Left colon (tissue), 2 donors: ENCODE measurements at places on chromosomes 6 and 20. TPM values are rescaled to one million over a fixed set of nuclear protein-coding genes. Genes with fewer than 3 reads are reported as not detected.

DNA sequence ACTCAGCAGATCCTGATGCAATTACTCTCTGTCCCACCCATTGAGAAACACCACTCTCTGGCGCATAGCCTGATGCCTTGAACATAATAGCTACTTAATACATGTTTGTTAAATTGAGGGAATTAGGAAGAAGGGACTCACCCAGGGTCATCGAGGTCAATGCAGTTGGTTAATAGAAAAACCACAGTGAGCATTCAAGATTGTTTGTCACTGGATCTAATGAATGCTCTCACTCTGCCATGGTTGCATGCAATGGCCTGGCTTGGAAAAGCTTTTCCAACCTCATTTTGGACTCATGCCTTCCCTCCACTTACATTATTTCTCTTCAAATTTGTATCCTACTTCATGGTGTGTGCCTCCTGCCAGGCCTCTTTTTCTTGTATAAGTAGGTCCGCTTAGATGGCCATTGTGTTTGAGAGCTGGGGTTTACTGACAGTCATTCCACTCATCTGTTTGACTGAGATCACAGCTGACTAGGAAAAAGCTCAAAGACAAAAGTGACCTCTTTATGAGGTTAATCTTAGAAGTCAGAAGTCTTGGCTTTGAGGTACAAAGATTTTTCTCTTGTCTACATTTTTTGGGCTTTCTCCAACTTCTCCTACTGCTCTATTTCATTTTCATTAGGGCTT is 154.8 kb upstream of the RAB32 start:
- DNase-seq: no peak

GRCh38 chr20:45822857-45823256 is 4.3 kb downstream of the TNNC2 start:
- peak; percentile 75 for DNase-seq

Gene CST2
- not detected for total RNA-seq

DNA sequence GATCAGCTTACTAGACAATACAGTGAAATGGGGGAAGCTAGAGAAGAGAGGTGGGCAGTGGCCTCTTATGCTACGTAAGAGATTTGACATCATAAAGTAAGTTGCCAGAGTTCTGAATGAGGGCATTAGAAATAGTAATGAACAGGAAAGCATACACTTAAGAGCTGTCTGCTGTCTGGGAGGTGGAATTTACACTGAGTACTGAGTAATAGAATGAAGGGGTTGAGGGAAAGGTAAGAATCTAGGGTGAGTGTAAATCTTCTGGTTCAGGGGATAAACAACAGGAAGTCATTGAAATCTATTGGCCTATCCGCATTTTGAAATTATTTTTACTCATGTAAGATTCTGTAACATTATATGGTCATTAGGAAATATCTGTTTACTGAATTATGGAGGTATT is 35.8 kb downstream of the HLA-DMB start:
- DNase-seq: no peak

Gene PPP1R14C
- 40.0 TPM for total RNA-seq

Gene GLP1R
- total RNA-seq: not detected

DNA sequence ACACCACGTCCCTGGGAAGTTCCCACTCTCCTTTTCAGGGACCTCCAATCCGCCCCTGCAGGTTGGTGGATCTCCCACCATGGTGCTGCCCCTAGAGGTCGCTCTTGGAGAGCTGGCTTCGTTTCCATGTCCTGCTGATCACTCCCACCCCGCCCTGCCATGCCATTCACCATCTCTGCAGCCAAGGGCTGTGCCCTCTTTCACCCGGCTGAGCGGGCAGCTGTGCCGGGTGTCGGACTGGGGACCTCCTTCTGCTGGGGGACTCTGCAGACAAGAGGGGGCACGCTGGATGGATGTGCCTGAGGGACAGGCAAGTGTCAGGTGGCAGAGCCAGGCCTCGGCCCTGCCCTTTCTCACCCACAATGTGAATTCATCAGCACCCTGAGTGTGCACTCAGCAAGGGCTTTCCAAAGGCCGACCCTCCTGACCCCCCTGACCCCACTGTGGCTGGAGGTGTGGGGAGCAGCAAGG is 347.0 kb downstream of the CDH4 start:
- DNase-seq: no peak

Gene ACTL10
- total RNA-seq: 3.5 TPM

Gene MAD2L1BP
- total RNA-seq: 49.8 TPM

DNA sequence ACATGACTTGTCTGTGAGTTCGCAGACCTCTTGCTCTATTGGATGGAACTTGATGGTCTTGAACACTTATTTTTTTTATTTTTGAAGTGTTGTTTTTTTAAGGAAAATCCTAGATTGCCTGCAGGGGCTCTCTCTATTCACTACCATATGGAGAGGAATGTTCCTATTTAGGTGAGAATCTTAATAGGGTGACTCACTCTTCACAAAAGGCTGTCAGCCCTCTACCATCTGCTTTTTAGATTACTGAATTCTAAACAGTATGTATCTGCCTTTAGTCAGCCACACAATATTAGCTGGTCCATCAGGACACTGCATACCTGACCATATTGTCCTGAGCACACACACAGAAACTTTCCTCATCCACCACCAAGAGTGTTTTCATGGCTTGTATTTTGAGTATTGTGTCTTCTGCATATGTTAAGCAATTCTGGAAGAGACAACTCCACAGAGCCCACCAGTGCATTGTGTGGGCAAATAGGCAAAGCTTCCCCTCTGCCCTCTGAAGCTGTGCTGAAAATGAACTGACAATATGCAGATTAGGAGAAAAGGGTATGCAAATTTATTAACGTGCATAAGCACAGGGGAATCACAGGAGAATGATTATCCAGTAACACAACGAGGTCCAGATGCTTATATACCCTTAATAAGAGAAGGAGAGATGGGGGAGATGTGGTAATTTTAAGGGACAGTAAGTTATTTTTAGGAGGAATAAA is 6.6 kb upstream of the BTBD9 start:
- DNase-seq: no peak

DNA sequence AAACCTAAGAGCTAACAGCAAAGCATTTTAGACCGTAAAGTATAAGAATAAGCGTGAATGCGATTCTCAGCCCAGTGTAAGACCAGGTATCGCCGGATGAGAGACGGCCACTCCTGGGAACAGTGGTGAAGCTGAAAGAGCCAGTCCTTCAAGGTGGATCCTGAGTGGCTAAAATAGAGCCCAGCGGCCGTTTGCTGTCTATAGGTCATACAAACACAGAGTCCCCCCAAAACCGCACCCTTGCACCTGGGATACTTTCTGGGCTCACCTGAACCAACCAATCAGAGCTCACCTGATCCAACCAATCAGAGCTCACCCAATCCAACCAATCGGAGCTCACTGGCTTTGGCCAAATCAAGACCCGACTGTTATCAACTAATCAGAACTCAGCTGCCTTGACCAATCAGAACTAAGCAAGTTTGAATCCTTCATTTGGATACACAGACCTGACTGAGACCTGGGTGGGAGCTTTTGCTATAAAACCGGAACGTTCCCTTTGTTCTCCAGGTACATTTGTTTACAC is 248.2 kb downstream of the DLL1 start:
- peak; percentile 3 for DNase-seq

DNA sequence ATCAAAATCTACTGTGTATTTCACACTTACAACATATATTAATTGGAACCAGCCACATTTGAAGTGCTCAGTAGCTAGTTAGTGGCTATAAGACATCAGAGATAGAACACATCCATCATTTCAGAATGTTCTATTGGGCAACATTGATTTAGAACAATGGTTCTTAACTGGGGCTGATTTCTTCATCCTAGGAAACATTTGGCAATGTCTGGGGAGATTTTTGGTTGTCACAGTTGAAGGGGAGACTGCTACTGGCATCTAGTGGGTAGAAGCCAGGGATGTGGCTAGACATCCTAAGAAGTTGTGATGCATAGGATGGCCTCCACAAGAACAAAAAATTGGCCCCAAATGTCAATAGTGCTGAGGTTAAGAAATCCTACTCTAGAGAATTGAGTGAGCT is 132.5 kb downstream of the OLIG3 start:
- no peak for DNase-seq

DNA sequence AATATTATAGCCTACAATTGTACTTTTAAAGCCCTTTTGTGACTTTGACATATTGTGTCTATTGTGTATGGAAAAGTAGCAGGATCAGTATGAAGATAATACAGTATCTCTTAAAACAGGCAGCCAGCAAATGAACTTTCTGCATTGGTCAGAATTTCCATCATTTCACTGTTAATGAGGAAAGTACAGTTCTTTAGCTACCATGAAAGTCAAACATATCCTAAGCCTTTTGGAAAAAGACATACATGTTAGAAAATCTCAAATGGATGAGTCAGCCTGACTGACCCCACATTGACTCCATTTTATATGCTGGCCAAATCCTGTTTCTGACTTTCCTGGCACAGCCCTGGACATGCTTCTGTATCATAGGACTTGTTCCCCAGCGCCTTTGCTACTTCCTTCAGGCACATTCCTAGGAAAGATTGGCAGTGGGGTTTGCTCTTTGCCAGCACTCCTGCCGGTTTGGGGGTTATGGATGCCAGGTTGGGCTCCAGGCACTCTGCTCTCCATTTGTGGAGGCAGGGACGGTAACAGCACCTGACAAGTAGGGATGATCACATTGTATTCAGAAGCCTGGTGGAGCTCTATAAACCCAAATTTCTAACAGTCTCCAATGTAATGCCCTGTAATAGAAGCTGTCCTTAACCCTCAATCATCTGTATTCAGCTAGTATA is 43.7 kb downstream of the TOP1 start:
- no peak for DNase-seq

DNA sequence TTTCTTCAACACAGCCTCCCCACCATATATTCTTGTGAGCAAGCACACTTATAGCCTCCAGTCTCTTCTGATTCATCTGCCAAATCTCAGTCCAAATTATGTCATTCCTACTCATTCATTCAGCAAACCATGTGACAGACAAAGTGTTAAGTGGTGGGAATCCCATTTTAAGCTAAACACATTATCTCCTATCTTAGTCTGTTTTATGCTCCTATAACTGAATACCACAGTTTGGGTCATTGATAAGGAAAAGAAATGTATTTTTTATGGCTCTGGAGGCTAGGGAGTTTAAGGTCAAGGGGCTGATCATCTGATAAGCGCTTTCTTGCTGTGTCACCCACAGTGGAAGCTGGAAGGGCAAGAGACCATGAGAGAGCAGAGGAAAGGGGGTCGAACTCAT is 23.9 kb upstream of the SMIM13 start:
- no peak for DNase-seq

DNA sequence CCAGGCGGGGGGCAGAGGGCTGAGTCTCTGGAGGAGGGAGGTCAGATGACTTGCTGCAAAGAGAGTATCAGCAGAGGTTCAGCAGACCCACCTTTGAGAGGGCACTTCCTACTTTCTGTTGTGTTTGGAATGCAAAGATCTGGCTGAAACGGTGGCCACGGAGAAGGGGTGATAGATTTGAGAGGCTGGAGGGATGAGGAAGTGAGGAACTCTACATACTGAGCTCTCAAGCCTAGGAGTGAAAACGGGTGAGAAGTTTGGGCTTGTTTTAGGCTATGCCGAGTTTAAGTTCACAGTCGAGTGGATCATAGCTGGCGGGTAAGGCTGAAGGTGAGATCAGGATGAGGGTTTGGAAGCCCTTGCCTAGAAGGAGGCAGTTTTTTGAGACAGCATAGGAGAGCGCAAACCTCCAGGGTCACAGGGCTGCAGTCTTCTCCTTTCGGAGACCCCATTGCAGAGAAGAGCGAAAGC is 477 bp upstream of the ITPA start:
- peak; percentile 11 for DNase-seq

Gene PGBD1
- 1.5 TPM for total RNA-seq

- DNase-seq: no peak
Observed at GRCh38 chr20:63027922-63028389, 21.2 kb upstream of the BHLHE23 start.

Gene SMIM13
- 5.5 TPM for total RNA-seq

- no peak for DNase-seq
Observed at GRCh38 chr6:81744131-81744530, 8.3 kb downstream of the TENT5A start.
